ENCODE measurements at places on chromosomes 16 and 17.

GRCh38 chr17:13557077-13557476 lies 44.7 kb downstream of the HS3ST3A1 start:
- DNase-seq = no peak

GRCh38 chr17:28330671-28331070 lies 4.6 kb downstream of the IFT20 start:
- DNase-seq = no peak

DNA sequence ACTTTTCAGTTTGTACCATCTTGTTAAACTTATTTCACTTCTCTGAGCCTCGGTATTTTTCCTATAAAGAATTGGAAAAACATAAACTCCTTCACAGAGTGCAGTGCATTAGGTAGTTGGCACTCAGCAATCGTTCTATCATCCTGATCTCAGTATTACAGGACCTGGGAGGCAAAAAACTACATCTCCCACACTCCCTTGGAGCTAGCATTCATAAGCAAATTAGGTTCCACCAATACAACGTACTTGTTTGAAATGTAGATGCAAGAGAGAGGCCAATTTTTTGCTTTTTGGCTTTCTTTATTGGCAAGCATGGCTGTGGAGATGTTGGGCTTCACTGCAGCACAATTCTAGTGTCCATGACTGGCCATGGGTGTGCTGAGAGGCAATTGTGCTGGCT lies 285.2 kb downstream of the CA10 start:
- no peak for DNase-seq

- DNase-seq = no peak
Observed at GRCh38 chr17:49551221-49552069, 24.2 kb upstream of the NXPH3 start.

DNA sequence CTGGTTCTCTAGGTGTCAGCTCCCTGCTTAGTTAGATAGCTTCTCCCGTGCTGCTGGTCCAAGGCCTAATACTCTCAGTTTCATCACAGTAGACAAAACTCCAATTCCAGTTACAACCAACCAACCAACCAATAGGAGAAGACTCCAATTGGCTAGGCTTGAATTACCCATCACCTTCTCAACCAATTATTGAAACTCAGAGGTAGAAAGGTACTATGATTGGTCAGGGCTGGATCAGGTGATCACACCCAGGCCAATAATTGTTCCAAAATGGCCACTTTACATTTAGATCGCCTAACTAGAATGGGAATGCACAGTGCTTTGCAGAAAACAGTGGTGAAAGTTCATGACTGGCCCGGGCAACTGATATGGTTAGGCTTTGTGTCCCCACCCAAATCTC lies 49.5 kb upstream of the CRHR1 start:
- no peak for DNase-seq

DNA sequence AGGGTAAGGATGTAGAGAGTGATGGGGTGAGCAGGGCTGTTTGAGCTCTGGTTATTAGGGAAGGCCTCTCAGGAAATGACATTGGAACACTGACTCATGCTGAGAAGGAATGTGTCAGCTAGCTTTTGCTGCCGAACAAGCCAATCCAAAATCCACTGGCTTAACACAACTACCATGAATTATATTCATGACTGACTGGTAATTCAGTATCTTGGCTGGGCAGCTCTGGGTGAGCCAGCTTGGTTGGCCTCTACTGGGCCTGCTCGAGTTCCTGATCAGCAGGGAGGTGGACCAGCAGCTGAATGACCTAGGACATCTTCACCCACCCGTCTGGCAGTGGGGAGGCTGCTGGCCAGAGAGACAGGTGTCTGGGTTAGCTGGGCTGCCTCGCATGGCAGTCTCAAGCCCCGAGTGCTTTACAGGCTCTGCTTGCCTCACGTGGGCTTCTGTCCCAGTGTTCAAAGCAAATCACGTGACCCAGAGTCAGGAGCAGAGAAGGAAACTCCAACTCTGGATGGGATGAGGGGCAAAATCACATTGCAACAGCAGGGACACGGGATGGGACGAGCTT lies 209.4 kb downstream of the KATNIP start:
- no peak for DNase-seq

Data from activated T-cell treated with anti-CD3 and anti-CD28 coated beads for 24 hours (primary cell).